ENCODE measurements at places on chromosomes 2 and 18.

GRCh38 chr2:107020392-107020791 is 134.4 kb upstream of the ST6GAL2 start:
- no peak for DNase-seq

- no peak for DNase-seq
Observed at GRCh38 chr2:120110507-120110906, 97.6 kb downstream of the EPB41L5 start.

DNA sequence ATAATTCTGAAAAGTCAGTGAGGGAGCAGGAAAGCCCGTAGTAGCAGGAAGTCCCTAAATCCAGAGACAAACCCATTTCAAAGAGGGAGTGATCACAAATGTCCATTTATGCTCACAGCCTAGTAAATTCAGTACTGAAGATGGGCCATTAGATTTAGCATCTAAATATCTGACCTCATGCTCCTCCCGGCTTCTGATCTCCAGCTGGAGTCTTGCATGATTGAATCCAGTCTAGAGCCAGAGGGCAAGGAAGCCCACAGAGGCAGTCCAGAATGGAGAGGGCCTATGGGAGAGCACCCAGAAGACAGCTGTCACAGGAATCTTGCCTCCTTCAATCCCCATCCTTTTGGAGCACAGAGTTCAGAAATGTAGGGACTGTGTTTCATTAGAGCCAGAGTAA is 16.0 kb upstream of the ST8SIA3 start:
- DNase-seq: no peak

GRCh38 chr2:223072826-223073225 is 20.8 kb downstream of the KCNE4 start:
- no peak for DNase-seq

DNA sequence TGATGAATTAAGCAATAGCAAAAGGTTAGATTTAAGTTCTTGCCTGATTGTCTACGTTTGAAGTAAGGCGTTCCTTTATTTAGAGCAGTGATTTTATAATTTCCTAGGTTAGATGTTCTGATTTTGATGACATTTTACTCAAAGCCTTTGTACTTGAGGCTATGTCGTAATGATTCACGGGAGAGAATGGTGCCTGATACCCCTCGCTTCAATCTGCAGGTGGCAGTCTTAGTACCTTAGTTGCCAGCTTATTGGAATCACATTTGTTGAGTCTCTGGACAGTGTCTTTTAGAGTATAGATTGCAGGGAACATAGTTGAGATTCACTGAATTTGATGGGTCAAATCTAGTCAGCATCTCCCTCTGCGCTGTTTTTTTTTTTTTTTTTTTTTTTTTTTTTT is 89.5 kb downstream of the BIRC6 start:
- DNase-seq: no peak

DNA sequence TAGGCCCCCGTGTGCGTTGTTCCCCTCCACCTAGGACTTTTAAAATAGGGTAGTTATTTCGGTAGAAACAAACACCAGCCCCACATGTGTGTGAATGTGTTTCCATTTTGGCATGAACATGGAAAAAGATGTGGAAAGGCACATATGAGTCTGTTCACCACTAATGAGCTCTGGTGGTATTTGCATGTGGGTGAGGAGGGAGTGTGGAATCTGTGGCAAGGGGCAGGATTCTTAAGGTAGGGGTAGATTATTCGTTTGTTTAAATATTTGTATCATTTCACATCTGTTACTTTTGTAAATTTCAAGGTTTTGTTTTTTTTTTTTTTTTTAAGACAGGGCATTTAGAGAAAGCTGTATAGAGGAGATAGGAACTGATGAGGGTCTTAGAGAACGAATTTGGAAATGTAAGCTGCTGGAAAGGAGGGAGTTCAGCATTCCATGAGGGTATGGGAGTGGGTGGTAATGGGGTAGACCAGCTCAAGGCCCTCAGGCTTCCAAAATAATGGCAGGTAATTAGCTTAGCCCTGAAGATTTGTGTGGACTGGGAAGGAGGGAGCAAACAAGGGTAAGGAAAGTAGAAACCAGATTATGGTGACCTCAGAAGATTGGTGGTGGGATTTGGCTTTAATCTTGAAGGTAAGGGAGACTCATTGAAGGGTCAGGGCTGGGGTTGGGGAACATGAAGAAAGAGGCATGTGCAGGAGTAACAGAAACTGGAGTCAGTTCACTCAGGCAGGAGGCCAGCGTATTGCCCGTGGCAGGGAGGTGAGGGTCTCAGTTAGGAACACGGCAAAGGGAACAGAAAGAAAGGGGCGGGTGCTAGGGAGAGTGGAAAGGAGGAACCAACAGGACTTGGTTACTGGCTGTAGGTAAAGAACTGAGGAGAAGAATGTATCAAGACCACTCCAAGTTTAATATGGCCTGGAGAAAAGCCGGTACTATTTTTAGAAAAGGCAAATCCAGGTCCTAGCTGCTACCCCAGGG is 123.6 kb downstream of the PLB1 start:
- DNase-seq: no peak

DNA sequence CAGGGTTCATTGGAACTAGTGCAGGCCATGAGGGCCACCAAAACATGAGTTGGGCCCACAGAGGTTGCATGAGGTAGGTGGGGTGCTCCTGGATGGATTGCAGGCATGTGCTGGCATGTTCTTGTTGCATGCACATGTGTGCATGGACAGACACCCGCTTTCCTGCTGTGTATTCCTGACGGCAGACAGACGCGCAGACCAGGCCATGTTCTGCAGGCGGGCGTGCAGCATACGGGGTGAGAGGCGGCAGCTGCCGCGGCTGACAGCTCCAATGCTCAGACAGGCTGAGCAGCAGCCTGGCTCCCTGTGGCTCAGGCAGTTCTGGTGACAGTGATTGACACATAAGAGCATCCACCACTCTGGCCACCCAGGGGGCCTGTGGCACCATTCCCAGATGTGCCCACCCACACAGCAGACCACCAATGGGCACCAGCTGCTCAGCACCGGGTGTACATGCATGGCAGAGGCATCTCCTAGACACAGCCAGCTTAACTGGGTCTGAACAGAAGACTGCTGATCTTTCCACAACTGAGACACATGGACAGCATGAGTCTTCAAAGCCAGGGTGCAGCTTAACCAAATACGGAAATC is 21.2 kb downstream of the HS1BP3 start:
- DNase-seq: no peak

- DNase-seq: no peak
Observed at GRCh38 chr2:43255296-43255910, 29.0 kb upstream of the ZFP36L2 start.

DNA sequence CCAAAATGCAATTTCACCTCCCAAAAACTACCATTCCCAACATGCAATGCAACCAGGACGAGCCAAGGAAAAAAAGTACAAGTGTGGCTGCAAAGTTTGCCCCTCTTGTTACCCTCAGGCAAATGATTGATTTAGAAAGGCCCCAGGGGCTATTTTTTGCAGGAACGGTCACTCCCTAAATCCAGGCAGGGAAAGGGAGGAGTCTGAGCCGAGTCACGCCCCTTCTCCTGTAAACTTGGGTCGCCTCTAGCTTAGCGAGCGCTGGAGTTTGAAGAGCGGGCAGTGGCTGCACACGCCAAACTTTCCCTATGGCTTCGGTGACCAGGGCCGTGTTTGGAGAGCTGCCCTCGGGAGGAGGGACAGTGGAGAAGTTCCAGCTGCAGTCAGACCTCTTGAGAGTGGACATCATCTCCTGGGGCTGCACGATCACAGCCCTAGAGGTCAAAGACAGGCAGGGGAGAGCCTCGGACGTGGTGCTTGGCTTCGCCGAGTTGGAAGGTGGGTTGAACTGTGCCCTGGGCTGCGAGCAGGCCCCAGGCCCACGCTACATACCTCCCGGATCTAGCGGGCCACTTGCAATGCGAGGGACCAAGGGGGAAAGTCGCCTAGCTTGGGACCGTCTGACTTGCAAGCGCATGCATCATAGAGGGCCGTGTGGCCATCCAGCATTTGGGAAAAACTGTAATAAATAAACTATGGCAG is at the start of gene GALM:
TSS of gene GALM (plus strand) at position 261 of the 702 bp plus-strand sequence. CDS start at position 309, 48 bp downstream.
- peak; percentile 86 for DNase-seq

- no peak for DNase-seq
Observed at GRCh38 chr18:22650247-22650646, 232.5 kb upstream of the CTAGE1 start.

DNA sequence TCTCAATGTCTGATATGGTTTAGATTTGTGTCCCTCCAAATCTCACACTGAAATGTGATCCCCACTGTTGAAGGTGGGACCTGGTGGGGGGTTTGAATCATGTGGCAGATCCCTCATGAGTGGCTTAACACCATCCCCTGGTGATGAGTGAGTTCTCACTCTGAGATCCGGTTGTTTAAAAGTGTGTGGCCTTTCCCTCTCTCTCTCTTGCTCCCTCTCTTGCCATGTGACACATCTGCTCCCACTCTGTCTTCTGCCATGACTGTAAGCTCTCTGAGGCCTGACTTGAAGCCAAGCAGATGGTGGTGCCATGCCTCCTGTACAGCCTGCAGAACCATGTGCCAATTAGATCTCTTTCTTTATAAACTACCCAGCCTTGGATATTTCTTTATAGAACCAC is 108.8 kb downstream of the RBMS1 start:
- no peak for DNase-seq

- no peak for DNase-seq
Observed at GRCh38 chr18:8212896-8213780, 396.1 kb upstream of the RAB12 start.

DNA sequence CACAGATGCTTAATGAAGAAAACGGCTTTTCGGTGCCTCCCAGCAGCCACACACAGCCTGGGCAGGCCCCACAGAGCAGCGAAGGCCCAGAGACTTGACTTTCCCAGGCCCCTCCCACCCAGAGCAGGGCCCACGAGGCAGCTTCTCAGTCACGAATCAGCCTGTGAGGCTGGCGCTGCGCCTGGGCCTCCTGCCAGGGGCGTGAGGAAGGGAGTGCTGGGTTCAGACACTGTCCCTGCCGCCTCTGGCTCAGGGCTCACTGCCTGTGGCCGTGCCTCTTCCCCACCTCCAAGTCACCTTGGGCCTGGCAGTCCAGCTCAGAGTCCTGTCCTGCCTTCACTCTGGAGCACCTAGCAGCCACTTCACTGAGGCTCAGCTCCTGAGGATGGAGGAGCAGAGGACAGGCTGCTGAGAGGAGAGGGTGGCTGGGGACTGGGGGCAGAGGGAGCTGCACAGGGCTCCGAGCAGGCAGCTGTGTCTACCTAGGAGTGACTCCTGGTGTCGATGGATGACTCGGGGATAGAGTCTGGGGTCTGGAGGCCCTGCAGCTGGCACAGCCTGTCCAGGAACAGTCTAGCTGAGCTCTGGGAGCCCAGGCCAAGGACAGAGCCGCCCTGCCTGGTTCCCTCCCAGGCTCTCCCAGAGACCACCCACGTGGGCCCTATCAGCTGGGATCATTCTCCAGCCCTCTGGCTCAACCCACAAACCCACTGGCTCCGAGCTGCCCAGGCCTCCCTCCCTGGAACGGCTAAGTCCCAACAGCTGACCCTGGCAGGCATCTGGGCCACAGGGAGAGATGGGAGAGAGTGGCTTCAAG is 36.4 kb upstream of the FOSL2 start:
- DNase-seq: no peak

DNA sequence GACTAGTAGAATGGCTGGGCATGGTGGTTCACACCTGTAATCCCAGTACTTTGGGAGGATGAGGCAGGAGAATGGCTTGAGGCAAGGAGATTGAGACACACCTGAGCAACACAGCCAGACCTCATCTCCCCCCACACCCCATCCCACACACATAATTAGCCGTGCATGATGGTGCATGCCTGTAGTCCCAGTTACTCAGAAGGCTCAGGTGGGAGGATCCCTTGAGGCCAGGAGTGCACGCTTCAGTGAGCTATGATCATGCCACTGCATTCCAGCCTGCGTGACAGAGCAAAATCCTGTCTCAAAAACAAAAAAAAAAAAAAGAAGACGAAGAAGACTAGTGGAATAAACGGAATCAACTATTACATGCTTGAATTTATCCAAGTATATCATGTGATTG is 150.0 kb downstream of the STK39 start:
- no peak for DNase-seq

GRCh38 chr2:160494201-160494644 is 616 bp upstream of the RBMS1 start:
- DNase-seq: no peak

GRCh38 chr18:59612381-59612780 is 84.8 kb downstream of the CCBE1 start:
- no peak for DNase-seq

DNA sequence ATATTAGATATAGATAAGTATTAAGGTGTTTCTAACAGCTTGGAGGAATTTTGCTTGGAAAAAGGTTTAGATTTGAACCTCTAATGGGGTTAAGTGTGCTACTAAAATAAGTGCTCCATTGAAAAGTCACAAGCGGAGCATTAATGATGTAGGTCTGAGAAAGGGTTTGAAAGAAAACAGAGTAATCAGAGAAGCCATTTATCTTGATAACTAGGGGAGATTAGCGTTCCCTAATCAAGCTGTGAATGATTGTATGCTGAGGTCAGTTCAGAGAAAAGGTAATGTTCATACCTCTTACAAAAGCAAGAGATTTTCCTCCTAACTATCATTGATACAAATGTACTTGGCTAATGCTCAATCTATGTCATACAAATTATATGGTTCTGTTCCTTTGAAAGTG is 1.5 kb downstream of the ARHGAP25 start:
- DNase-seq: no peak

DNA sequence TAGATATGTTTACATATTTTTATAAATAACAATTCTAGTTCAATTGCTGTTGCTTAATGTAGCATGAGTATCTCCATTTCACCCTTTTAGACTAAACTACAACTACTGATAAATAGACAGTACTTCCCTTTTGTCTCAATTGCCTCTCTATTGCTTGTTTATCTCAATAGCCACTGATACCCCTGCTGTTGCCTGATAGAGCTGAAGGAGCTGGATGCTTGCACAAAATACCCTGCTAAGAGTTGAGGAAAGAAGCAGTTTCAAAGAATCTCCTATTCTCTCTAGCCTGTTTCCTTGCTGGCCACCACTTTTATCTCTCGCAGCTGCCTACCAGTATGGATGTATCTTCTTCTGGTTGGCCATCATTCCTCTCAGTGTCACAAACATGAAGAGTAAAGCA is 16.9 kb upstream of the ZNF804A start:
- no peak for DNase-seq

GRCh38 chr2:70115646-70116442 is 28.6 kb downstream of the PCBP1 start:
- no peak for DNase-seq

DNA sequence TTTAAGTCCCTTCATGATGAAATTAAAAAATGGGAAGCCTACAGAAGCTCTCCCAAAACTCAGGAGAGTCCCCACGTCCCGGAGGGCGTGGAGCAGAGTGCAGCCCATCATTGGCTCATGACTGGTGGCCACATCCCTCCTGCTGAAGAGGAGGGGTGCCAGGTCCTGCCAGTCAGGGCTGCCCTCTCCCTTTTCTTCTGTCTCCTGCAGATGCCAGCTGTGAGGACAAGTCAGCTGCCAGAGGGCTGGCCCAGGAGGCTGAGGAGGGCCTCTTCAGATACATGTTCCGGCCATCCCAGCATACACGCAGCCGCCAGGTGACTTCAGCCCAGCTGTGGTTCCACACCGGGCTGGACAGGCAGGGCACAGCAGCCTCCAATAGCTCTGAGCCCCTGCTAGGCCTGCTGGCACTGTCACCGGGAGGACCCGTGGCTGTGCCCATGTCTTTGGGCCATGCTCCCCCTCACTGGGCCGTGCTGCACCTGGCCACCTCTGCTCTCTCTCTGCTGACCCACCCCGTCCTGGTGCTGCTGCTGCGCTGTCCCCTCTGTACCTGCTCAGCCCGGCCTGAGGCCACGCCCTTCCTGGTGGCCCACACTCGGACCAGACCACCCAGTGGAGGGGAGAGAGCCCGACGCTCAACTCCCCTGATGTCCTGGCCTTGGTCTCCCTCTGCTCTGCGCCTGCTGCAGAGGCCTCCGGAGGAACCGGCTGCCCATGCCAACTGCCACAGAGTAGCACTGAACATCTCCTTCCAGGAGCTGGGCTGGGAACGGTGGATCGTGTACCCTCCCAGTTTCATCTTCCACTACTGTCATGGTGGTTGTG is 2.6 kb downstream of the INHA start:
- no peak for DNase-seq

All from neuronal stem cell (in vitro differentiated cells).